ENCODE measurements at places on chromosomes 4 and X. TPM values are rescaled to one million over a fixed set of nuclear protein-coding genes. Genes with fewer than 3 reads are reported as not detected.

Gene IDUA
- 23.1 TPM for total RNA-seq

Gene ARSD
- 20.3 TPM for total RNA-seq

Gene TRPC5OS
- total RNA-seq, result not detected

Gene RBMXL3
- not detected for total RNA-seq

Gene CSAG2
- not detected for total RNA-seq

Gene EDNRA
- 8.0 TPM for total RNA-seq

Gene MAGEA12
- total RNA-seq, result not detected

Gene ASB12
- not detected for total RNA-seq

Gene HPGD
- total RNA-seq, result 30.7 TPM

Gene LEF1
- 3.3 TPM for total RNA-seq

GRCh38 chr4:132396636-132397035 lies 752.5 kb upstream of the PCDH10 start:
- DNase-seq, result no peak

DNA sequence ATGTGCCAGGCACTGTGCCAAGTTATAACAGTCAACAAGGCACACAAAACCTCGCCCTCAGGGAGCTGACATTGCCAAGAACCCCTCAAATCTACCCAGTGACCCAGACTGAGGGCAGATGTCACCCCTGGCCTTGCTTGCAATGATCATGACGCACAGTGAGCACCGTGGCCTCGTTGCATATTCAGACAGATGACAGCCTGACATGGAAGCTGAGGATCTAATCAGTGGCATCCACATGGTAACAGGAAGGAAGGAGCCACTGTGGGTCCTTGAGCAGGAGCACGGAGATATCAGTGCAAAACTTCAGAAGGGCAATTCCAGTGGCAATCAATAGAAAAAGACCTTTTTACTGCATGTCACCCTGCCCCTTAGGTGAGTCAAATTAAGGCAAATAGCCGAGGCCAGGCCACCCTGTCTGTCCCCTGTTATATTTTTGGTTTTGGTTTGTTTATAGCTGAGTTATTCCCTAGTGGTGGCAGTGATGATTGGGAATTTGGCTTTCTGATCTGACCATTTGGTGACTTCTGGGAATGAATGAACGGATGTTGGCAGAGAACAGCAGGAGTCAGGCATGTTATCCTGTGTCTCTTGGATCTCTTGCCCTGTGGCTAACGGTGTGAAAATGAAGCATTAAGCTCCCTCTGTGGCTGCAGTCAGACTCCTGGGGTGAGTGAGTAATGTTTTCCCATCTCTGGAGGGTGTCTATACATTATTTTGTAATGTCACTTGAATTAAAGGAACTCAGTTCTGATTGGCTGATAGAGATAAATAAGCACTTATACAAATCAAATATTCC lies 20.4 kb downstream of the WDR13 start:
- DNase-seq, result no peak

GRCh38 chr4:163612762-163613161 lies 118.3 kb downstream of the TMA16 start:
- DNase-seq, result no peak

DNA sequence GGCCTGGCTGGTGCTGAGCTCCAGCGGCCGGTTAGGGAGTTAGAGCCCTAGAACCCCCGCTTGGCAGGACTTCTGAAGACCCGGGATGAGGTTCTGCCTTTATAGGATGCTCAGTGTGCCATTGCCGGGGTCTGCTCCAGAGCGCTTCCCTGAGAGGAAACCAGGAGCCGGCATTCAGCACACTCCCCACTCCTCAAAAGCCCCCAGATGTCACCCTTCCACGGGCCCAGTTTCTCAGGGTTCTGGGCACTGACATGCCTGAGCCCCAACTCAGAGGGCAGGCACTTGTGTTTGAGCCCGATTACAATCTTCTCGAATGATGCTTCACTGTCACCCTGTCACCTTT lies 6.5 kb downstream of the NKX3-2 start:
- peak; percentile 81 for DNase-seq

- no peak for DNase-seq
Observed at GRCh38 chr4:75702919-75703411, 21.4 kb upstream of the USO1 start.

DNA sequence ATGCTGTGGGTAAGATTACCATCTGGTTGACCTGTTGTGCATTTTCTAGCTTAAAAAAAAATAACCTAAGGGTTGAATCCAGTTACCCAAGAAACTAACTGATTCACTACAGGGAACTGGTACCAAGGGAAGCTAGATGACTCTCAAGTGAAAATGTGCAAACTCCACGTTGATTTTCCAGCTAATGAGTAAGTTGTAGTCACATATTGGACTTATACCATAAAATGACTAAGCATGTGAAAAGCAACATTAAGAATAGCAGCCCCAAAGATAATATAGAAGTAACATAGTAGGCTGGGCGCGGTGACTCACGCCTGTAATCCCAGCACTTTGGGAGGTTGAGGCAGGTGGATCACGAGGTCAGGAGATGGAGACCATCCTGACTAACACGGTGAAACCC lies 270.9 kb downstream of the SPRY1 start:
- DNase-seq, result no peak

DNA sequence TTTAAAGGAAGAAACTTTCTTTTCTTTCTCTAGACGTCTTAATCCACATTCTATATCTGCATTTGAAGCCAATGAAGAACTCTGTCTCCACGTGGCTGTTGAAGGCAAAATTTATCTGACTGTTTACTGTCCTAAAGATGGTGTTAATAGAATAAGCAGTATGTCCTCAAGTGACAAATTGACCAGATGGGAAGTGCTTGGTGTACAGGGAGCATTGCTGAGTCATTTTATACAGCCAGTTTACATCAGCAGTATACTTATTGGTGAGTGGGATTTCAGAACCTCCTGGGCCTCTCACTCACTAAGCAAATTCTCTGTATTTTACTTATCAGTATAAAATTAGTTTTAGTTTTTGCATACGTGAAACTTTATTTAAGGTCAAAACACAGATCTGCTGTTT lies 33.7 kb downstream of the ADAD1 start:
- DNase-seq, result no peak

GRCh38 chr4:145055533-145056257 lies 42.3 kb downstream of the ANAPC10 start:
- no peak for DNase-seq

- no peak for DNase-seq
Observed at GRCh38 chr4:3276986-3277385, 15.8 kb upstream of the RGS12 start.

- no peak for DNase-seq
Observed at GRCh38 chrX:96984538-96984937, 100.8 kb downstream of the RPA4 start.

DNA sequence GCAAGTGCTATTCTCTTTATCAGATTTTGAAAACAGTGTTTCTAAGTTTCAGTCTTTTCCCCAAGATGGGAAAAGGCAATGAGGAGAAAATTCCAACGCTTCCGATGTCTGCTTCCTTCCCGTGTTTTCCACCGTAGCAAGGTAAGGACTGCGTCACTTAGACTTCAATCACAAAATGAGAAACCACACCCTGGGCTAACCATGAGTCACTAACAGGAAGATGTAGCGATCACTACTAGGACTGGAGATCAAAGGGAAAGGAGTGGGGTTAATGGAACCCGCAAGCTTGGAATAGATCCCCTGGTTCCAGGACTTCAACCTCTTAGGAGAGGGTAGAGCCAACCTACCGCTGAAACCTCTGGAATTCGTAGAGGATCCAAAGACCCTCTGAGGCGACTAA lies 250.7 kb upstream of the ZFP42 start:
- DNase-seq, result no peak

DNA sequence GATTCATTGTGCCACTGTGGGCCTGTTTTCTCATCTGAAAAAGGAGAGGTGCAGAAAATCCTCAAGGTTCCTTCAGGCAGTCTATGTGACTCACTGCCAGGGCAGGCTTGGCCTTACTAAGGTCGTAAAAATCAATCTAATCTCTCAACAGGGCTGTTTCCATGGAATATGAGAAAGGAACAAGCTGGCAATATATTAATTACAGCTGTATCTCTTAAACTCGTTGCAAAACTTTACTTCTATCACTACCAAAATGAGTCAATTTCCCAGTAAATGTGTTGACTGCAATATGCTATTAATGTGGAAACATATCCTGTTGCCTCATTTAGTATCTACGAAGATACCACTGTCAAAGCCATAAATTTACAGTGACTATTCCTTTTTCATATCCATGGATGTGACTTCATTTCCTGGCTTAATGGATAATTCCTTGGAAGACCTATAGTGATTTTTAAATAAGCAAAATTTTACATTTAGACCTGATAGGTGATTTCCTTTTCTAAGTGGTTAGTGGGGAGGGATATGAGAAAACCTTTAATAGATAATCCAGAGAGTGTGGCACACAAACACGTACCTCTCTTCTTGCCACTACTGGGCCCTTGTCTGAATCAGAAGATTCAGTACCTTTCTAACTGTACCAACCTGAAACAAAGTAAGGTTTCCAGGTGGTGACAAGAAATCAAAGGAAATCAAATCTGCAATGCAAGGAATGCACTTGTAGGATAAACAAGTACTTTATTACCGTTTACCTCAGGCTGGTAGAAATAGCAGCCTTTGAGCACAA lies 127.4 kb upstream of the FTHL17 start:
- DNase-seq, result no peak

GRCh38 chrX:53362449-53362848 lies 60.0 kb downstream of the SMC1A start:
- DNase-seq, result no peak

GRCh38 chrX:139640259-139640658 lies 67.7 kb downstream of the MCF2 start:
- DNase-seq, result no peak

DNA sequence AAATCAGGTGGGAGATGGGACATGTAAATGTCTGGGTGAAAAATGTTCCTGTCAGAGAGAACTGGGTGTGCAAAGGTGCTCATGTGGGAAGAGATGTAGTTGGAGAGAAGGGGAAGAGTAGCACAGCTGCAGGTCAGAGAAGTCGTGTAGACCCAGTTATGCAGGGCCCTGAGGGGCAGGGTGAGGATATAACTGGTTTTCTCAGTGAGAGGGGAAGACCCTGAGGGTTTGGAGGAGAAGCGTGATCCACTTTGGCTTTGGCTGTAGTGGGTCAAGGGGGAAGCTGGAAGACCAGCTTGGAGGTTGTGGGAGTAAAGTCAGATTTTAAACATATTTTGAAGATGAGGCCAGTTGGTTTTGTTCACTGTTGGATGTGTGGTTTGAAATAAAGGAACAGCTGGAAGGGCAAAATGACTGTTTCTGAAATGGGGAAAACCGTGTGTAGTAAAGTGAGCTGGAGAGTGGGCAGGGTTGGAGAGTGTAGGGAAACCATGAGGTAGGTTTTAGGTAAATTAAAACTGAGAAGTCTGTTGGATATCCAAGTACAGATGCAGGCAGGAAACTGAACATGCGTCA lies 44.2 kb downstream of the NAP1L5 start:
- DNase-seq, result no peak

DNA sequence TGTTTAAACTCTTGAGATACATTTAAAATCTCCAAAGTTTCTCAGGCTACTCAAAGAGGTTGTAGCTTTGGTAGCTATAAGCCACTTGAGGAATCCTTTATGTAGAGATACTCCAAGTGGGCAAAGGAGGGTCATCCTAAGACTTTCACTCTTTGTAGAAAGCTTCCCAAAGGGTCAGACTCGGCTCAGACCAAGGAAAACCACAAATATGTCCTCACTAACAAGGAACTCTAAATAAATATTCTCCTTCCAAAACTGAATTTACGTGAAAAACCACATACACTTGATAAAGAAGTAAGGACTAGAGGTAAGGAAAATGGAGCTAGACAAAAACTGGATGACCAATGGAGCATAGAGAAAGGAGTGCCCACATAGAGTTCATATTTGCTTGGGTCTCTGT lies 41.7 kb upstream of the DDX60 start:
- DNase-seq, result no peak

DNA sequence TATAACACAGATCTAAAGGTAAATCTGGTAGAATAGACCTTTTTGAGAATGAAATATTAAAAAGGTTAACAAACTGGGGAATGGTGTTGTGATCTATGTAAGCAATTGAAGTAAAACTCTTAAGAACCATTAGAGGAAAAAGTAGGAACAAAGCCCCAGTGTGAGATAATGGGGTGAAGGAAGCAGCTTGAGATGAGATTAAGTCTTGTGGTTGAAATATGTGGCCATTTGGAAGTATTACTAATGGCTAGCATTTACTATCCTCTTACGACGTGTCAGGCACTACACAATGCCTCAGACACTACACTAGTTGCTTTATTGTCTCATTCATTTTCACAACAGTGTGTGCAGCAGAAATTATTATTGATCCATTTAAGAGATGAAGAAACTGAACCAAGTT lies 25.9 kb upstream of the NDNF start:
- DNase-seq, result no peak

DNA sequence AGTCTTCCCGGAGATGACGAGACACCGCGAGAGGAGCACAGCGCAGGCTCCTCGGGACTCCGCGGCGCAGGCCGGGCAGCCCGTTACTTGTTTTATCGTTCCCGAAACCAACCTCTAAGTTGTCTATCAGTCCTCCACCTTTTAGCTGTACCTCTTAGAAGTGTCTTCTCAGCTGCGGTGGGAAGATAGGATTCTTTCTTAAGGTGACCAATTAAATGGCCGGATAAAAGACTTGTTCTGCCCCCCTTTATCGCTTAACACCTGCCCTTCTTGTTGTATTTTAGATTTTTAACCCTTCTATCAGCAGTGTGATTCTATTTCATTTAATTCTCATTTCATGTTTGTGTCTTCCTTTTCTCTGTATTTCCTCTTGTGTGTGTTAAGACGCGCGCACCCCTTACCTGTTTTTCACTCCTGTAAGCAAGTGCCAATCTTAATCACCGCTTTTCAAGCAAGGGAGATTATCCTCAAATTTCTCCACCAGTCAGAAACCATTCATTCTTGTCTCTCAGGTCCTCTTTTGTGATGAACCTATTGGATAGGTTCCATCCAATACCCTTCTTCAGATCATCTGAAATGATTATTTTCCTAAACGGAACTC lies at the start of gene SLC9B2:
Gene SLC9B2, minus strand, starts transcription at position 15 of the 601 bp plus-strand sequence. CDS start 9,211 bp downstream, outside the sequence.
- no peak for DNase-seq

- DNase-seq, result no peak
Observed at GRCh38 chr4:168273838-168274237, 44.7 kb downstream of the DDX60 start.

DNA sequence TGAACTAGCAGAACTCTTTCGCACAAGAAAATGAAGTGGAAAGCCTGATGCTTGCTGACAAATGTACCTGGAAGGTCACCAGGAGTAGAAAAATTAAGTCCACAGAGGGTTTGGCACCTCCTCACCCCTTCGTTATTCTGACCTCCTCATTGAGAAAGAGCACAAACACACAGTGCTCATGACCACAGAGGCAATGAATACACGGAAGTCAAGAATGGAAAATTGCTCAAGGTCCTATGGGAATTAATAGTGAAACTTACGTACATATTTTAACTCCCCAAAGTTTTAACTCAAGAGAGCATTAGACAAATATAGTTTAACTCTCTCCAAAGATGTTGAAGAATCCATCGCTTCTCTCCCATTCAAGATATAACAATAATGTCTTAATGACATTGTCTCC lies 83.6 kb upstream of the CAMK2D start:
- DNase-seq, result no peak
